ENCODE measurements at places on chromosomes 2 and 18.

GRCh38 chr2:182618672-182619079 is 97.4 kb upstream of the DNAJC10 start:
- no peak for DNase-seq

GRCh38 chr2:84844141-84844540 is 36.7 kb downstream of the TRABD2A start:
- DNase-seq = no peak

- peak; percentile 60 for DNase-seq
Observed at GRCh38 chr2:18119883-18120282, 241.4 kb downstream of the KCNS3 start.

DNA sequence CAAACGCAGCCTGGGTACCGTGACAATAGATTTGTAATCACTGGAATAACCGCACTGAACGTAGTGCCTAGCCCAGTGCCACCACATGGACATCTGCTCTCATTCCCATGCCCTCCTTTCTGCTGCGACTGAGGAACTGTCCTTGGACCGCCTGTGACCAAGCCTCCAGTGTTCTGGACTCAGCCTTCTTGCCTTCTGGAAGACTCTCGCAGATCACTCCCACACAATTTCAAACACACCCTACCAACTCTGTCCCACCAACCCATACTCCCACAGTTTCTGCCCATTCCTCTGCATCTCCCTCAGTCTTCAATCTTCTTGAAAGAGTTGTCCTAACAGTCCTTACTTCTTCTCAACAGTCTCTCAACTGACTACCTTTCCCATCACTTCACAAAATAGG is 2.1 kb downstream of the RNF149 start:
- no peak for DNase-seq

GRCh38 chr2:120227111-120227991 is 4.2 kb upstream of the TMEM185B start:
- no peak for DNase-seq

DNA sequence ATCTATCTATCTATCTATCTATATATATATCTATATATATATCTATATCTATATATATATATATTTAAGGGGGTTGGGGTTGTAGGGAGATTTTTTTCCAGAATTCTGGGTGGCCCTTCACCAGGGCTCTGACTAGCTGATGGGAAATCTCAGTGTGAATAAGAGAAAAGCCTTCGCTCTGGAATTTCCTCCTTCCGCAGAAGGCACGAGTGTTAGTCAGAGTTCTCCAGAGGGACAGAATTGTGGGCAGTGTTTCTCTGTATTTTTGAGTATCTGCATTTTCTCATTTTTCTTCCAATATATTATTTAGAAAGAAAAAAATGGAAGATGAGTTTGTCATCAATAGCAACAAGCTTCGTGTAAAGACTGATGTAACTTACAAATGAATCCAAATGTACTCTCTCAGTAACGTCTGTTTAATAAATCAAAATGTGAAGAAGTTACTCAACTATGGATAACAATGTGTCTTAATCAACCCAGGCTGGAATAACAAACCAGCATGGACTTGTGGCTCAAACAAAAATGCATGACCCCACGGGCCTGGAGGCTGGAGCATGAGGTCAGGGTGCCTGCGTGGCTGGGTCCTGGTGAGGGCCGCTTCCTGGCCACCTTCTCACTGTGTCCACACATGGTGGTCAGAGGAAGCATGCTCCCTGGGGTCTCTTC is 10.6 kb upstream of the SNTG2 start:
- no peak for DNase-seq
